NCI-H2171 treated with DMSO at 0.1 percent for 48 hours (cell line): ENCODE measurements at places on chromosomes 16 and 17.
A peak's percentile ranks its signal among the peaks of the same experiment; 100 is the strongest.

DNA sequence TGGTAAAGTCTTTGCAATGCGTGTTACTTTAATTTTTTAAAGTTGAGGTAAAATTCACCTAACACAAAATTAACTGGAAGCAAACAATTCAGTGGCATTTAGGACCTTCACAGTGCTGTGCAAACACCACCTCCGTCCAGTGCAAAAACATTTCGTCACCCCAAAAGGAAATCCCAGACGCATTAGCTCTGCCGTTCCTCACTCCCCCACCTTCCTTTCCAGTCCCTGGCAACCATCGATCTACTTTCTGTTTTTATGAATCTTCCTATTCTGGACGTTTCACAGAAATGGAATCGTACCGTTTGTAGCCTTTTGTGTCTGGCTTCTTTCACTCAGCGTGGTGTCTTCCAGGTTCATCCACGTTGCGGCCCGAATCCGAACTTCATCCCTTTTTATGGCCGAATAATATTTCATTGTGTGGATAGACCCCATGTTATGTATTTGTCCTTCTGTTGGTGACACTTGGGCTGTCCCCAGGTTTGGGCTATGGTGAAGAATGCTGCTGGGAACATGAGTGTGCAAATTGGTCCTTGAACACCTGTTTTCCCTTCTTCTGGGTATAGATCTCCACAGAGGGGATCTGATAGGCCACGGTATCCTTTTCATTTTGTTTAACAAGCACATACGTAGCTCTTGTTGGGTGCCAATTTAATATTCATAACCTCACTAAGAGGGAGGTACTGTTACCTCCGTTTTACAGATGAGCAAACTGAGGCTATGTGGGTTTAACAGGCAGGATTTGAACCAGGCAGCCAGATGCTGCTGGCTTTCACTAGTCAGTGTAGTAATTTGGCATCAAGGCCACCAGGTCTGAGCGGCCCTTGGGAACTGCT lies 232.0 kb upstream of the GSE1 start:
- DNase-seq, result no peak

DNA sequence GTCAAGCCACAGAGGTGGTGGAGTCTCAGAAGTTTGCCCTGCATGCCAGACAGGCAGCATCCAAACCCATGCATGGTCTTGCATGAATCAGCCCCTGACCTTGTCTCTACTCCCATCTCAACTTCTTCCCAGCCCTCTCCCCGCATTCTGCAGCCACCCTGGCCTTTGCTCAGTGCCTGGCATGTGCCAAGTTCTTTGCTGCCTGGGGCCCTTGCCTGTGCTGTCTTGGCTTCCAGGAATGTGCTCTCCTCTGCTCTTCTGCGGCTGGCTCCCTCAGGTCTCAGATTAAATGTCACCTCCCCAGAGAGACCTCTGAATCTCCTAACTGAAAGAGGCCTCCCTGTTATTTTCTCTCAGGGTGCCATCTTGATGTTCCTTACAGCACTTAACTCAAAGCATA lies 17.6 kb downstream of the DRC3 start:
- peak; percentile 27 for DNase-seq

GRCh38 chr17:4597975-4598374 lies 13.6 kb downstream of the SMTNL2 start:
- no peak for DNase-seq

DNA sequence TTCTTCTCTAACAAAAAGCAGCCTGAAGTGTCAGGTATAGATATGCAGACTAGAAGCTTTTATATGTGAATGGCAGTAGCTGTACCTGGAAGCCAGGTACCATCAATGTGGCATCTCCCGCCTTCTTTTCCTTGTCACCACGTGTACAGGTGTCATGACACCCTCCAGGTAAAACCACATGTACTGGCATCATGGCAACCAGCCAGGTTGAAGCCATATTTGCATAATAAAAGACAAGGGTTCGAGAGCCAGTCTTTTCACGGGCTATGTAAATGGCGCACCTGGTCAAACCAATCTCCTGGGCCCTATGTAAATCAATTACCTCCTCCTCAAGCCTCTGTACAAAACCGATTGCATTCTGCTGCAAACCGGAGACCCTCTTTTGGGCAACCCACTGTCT lies 541.3 kb downstream of the CDH11 start:
- peak; percentile 22 for DNase-seq

DNA sequence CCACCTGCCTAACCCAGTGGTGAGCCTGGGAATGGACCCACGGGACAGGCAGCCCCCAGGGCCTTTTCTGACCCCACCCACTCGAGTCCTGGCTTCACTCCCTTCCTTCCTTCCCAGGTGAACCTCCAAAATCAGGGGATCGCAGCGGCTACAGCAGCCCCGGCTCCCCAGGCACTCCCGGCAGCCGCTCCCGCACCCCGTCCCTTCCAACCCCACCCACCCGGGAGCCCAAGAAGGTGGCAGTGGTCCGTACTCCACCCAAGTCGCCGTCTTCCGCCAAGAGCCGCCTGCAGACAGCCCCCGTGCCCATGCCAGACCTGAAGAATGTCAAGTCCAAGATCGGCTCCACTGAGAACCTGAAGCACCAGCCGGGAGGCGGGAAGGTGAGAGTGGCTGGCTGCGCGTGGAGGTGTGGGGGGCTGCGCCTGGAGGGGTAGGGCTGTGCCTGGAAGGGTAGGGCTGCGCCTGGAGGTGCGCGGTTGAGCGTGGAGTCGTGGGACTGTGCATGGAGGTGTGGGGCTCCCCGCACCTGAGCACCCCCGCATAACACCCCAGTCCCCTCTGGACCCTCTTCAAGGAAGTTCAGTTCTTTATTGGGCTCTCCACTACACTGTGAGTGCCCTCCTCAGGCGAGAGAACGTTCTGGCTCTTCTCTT lies 2.6 kb upstream of the STH start:
- no peak for DNase-seq

DNA sequence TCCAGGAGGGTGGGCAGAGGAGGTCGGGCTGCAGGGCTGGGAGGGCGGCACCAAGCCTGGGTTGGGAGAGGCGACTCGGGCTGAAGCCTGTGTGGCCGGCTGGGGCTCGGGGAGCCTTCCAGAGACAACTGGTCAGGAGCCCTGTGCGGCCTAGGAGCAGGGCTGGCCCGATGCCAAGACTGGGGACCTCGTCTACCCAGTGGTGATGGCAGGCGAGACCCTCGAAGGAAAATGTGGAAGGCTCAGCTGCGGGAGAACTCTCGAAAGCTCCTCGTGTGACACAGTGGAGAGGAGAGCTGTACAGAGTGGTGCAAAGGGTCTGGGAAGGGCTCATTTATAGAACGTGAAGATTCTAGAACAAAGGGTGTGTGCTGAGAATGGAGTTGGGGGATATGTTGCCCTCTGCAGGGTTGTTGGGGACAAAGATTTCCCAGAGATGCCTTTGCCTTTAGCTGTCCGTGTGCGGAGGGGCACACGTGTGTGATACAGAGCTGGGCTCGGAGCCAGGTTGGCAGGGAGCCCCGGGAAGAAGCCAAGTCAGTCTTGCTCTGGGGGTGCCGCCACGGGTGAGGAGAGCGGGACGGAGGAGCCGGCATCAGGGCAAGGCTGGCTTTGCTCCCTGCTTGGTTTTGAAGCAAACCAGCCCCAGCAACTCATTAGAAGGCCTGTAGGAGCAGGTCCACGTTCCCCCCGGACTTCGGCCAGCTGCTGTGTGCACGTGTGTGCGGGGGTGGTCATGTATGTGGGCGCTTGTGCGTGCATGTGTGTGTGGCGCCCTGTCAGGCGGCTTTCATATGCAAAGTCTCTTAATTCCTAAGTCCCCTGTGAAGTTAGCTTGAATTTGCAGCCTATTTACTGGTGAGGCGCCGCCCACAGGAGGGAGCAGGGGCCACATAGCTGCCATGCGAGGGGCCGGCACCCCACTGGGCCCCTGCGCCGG lies 132.4 kb upstream of the CHMP6 start:
- DNase-seq, result peak; percentile 60

DNA sequence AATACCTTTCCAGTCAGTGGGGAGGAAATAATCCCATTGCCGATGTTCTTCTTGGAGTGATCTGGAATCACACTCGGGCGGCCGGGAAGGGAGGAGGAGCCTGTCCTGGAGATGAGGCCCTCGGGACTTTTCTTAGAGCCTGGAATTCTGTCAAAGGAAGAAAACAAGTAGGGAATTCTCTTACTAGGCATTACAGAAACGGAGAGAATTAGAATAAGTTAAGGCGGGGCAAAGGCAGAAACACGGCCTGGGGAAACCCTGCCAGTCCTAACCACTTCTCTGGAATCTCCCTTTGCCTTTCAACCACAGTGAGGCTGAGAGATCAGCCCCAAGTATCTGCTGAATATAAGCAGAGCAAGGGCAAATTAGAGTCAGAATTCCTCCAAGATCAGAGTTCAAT lies 27.8 kb downstream of the USP36 start:
- DNase-seq, result no peak

- no peak for DNase-seq
Observed at GRCh38 chr17:33266611-33267010, 26.5 kb downstream of the ASIC2 start.

- DNase-seq, result peak; percentile 33
Observed at GRCh38 chr16:24681793-24682192, 47.7 kb upstream of the TNRC6A start.

DNA sequence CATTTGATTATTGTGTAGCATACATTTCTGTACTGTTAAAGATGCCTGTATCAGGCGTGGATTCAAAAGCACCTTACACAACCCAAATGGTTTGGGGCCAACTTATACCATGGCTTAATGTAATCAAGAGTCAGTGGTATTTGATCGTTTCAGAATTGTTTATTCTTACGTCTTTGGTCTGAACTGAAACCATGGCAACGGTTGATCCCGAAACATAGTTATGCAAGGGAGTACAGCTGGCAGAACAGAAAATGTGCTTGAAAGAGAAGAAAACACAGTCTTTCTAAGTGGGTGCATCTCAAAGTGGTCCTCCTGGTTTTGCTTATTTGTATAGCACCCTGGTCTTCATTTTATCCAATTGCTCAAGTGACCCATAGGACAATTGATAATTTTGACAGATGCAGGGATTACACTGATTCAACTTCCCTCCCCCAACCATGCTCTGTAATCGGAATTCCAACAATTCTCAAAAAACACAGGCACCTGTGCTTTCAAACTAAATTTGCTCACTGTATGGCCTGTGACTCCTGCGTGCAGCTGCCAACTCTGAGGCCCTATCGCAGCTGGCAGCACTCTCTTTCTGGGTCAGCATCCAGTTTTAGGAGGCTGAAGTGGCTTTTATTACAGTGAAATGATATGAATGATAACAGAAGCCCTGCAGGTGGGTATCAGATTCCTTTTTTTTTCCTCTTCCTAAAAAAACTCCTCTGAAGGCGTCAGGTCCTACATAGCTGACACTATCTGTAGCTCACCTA lies 77.0 kb upstream of the AXIN2 start:
- DNase-seq, result peak; percentile 94

GRCh38 chr17:77534137-77534536 lies 393.4 kb downstream of the SEC14L1 start:
- DNase-seq, result no peak

DNA sequence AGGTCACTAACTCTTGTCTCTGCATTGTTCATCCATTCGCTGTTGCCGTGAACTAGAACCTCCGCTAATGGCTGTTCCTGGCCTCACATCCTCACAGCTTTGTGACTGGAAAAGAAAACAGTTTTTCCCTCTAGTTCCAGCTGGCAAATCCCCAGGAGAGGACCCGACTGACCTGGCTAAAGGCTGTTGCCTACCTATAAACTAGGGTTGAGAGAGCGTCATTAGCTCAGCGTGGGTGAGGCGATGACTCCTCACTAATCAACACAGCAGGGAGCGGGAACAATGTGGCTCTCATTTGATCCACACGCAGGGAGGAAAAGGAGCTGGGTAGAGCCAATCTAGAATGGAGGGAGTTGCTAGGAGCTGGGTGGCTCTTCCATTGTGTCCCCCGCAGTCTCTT lies 282.1 kb upstream of the IRX5 start:
- no peak for DNase-seq

DNA sequence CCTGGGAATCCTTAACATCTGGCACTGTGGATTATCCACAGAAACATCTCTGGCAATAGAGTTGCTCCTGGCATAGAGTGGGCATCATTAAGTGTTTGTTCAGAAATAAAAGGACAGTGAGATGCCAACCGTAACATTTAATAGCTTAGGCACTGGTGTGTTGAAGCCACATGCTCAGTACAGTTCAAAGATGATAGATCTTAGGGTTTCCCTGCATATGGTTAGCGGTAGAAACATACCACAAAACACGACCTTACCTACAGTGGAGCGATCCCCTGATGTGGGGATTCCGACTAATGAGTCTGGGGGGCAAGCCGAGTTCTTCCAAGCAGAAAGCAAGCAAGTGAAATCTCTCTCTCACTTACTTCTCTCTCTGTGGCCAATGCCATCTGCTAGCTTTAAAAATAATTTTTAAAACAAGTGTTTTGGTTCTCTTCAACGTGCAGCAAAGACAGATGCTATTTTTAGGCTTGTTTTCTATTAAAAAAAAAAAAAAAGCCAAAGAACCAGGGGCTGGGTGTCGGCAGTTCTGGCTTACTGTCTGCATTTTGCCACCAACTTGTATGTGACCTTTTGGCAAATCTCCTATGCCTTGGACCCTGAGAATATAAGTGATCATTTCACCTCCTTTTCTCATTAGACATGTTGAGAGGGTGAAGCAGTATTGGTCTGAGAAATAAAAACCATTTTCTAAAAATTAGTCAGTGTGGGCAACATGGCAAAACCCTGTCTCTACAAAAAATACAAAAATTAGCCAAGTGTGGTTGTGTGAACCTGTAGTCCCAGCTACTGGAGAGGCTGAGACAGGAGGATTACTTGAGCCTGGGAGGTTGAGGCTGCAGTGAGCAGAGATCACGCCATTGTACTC lies 89.2 kb upstream of the CACNG3 start:
- no peak for DNase-seq

DNA sequence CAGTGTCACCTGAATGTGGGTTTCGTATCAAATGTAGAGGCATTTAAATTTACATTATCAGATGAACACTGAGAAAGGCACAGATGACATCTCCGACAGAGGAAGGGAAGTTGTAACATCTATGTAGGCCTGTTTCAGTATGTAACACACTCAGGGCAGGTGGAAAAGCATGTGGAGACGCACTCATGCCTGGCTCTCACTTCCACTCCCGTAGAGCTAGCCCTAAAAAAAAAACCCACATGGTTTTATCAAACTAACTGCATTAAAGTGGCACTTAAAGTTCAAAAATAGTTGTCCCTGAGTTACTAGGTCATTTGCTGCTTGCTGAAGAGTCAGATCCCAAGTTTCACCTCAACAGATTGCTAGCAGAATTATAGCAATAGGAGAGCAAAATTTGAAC lies 6.1 kb upstream of the ANKFY1 start:
- DNase-seq, result no peak

GRCh38 chr16:87254734-87255133 lies 62.5 kb downstream of the C16orf95 start:
- DNase-seq, result no peak

DNA sequence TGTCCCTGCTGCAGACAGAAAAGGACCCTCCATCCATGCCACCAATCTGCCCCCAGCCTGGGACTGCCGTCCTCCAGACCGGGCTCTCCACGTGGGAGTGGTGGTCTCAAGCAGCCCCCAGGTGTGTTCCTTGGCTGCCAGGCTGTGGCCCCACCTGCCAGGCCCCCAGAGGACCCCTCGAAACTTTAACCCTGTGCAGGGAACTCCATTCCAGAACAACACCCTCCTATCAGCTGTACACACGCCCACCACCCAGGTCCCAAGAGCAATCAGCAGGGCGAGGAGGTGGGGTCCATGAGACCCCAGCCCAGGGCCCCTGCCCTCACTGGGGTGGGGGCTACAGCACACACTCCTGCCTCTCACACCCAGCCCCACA lies 1.4 kb downstream of the PYCR1 start:
- no peak for DNase-seq
